ENCODE measurements at places on chromosomes 5 and 9.

DNA sequence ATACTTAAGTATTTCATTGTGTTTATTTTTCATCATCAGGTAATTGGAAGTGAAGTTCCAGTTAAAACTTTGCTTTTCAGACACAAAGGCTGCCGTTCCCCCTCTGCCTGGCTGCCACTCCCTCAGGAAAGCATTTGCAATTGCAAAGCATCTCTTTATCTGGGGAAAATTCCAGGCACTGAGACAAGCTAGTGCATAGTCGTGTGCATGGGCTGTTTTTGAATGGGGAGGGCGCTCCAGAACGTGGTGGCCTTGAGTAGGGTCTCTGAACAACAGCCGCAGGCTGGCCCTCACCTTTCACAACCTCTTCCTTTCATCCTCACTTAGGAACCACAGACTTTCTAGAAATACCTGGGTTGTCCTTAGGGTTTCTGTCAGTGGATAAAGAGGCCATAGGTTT lies 285.1 kb upstream of the ADAMTS16 start:
- no peak for DNase-seq

DNA sequence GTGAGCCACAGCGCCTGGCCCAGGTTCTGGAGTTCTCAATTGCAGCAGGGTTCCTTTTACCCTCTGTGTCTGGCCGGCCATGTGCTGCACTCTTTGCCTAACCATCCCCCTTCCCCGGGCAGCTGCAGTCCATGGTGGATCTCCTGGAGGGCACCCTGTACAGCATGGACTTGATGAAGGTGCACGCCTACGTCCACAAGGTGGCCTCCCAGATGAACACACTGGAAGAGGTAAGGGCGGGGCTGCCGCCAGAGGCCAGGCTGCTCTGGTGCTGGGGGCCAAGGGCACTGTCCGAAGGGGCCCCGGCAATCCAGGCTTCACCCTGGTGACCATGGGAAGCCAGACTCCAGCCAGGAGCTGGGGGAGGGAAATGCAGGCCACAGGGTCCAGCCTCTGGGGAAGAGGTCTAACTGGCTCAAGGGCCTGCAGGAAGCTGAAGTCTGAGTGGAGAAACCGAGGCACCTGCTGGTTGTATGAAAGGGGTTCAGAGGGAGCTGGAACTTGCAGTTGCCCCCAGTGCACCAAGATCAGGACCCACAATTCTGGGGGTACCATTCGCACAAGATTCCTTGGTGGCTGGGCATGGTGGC lies 18.1 kb downstream of the OLFML2A start:
- no peak for DNase-seq

- no peak for DNase-seq
These were observed 1.3 kb upstream of the RNU6ATAC start for GRCh38 chr9:134165357-134166315.

GRCh38 chr9:130500340-130501180 lies 55.8 kb downstream of the ASS1 start:
- no peak for DNase-seq

GRCh38 chr9:78811622-78812276 lies 514.8 kb downstream of the PSAT1 start:
- DNase-seq, result no peak

GRCh38 chr9:76399856-76400255 lies 5.6 kb upstream of the RFK start:
- no peak for DNase-seq

GRCh38 chr9:136925414-136926153 lies 19.0 kb downstream of the FBXW5 start:
- no peak for DNase-seq

Measured in activated naive CD4-positive, alpha-beta T cell (primary cell).